ENCODE measurements at places on chromosomes 7 and 10. TPM values are rescaled to one million over a fixed set of nuclear protein-coding genes. Genes with fewer than 3 reads are reported as not detected.

Gene CLDN4
- 0.13 TPM for total RNA-seq

Gene CREB5
- 4.4 TPM for total RNA-seq

Gene FAM25A
- total RNA-seq: not detected

Gene CLEC5A
- not detected for total RNA-seq

Gene PUS7
- total RNA-seq: 14.9 TPM

Gene NUPR2
- not detected for total RNA-seq

Gene MRC1
- 0.37 TPM for total RNA-seq
